ENCODE measurements at places on chromosomes 7 and 10.
A peak's percentile ranks its signal among the peaks of the same experiment; 100 is the strongest.

- DNase-seq, result no peak
Measured at GRCh38 chr7:155183655-155184054, 113.5 kb downstream of the HTR5A start.

DNA sequence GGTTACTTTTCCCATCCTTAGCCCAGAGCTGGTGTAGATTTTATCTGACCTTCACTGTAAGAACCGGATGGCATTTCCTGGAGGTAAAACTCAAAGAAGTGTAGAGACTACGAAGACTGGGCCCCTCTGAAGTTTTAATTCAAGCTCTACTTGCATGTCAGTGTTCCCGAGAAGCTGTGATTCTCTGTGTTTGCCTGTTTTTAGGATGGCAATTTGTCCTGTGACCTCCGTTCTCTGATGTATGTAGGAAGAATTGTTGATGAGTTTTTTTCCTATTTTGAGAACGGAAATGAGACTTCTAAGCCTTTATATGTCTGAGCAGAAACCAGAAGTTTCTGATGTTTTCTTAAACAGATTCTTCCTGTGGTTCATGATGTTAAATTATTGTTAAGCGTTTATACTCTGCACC, 94.1 kb downstream of the CDCA7L start:
- DNase-seq, result no peak

DNA sequence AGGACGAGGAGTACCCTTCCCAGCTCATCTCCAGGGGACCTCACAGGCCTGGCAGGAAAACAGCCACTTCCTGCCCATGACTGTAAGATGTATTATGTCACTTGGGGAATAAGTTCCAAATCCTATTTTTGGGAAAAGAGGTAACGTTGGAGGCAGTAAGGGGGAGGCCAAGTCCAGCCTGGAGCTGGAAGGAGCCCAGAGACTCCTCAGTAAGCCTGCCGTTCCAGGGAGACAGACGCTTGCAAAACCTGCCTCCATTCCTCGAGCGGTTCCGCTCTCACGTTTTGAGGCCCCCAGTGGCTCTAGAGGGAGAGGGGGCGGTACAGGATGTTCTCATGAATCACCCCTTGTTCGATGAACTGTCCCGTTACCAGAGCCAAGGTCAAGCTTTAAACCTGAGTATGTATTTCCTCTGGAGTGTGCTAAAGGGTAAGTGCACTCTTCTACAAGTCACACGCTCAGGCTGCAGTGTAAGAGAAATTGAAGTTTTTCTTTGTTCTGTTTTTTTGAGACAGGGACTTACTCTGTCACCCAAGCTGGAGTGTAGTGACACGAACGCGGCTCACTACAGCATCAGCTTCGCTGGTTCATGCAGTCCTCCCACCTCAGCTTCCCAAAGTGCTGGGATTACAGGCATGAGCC, 45.5 kb upstream of the CYTH3 start:
- peak; percentile 1 for DNase-seq

- no peak for DNase-seq
Measured at GRCh38 chr10:4450981-4451908, 374.8 kb upstream of the AKR1E2 start.

DNA sequence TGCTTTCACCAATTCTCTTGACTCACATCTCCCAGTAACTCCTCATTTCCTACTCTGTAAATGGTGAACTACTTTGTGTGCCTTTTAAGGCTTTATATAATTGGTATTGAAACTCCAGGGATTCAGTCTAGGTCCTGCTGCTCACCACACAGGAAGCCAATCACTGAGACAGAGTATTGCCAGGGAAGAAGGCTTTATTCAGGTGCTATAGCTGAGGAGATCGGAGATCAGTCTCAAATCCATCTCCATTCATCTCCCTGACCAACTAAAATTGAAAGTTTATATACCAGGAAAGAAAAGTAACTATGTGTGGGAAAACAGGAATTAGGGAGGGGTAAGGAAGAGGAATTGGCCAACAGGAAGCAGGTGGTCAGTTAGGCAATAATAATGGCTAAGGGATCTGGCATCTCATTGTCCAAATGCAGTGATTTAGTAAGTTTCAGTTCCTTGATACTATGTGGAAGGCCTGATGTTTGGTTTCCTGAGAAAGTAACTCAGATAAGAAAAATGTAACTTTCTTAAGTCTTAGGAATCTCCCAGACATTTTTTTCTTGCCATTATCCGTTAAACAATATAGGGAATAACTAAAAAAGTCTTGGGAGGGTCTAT, 10.2 kb upstream of the SDHAF3 start:
- DNase-seq, result no peak

- DNase-seq, result no peak
Measured at GRCh38 chr10:30420266-30420665, 13.7 kb upstream of the MAP3K8 start.

GRCh38 chr7:106657085-106657991, 3.6 kb downstream of the CCDC71L start:
- DNase-seq, result no peak

DNA sequence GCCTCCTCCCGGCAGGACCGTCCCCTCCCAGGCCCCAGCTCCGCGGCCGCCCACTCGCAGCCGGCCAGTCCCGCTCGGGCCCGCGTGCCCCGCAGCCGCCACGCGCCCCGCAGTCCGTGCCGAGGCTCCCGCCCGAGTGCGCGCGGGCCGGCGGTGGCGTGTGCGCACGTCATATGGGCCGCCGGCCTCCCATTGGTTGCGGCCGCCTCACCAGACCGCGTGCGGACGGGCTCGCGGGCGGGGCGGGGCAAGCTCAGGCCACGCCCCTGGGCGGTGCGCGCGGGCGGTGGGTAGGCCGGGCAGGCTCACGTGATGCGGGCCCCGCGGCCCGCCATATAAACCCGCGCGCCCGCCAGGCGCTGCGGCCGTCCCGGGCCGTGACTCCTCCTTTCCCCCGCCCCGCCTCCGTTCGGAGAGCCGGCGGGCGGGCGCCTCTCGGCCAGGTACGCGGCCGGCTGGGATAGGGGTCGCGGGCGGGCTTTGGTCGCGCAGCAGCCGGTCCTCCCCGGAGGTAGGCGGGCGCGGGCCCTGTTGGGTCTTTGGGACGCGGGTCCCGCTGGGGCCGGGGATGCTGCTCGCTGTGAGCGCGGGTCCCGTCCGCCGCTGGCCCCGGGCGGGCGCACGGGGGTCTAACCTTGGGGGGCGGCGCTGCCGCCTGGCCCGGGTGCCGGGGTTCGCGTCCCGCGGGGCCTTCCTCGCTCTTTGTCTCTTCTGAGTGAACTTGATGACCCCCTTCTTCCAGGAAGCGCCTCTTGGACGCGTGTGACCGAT, at the start of gene INSIG1:
INSIG1 (plus strand) TSS at position 362 of the 771 bp plus-strand sequence; CDS start at position 770, 408 bp downstream.
- peak; percentile 91 for DNase-seq

DNA sequence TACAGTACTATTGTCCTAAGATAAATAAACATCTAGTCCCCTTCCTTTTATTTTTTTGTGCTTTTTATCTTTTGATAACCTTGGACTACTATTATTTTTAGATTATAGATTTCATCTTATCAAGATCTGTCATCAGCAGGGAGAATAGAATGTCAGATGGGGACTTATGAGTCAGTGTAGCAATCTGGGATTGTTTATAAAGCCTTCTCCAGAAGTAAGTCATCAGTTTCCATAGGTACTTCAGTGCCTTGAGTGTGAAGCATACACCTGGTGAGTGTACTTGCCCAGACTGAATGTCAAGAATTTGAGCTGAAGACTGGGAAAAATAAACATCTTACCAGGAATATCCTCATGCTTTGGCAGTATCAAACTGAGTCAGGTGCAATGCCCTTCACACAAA, 2.1 kb downstream of the CASD1 start:
- no peak for DNase-seq

- no peak for DNase-seq
Measured at GRCh38 chr7:137388916-137389315, 45.4 kb upstream of the PTN start.

DNA sequence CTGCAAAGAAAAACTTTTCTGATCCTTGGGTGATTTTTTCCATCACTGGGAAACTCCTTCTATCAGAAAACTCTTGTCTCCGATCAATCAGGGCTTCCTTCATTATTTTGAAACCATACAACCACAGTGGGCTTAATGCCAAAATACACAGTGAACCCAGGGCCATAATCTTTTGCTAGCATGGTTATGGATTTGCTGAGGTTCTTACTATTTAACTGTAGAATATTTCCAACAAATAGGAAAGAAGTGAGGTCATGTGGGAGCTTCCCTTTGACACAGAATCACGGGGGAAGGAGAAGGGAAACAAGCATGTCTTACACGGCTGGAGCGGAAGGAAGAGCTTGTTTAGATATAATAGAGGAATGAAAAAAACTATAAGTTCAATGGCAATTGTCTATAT, 1241.7 kb downstream of the REEP3 start:
- no peak for DNase-seq
